ENCODE measurements at places on chromosomes 13 and 19.

- no peak for DNase-seq
Measured at GRCh38 chr19:15116856-15117255, 9.7 kb downstream of the SYDE1 start.

DNA sequence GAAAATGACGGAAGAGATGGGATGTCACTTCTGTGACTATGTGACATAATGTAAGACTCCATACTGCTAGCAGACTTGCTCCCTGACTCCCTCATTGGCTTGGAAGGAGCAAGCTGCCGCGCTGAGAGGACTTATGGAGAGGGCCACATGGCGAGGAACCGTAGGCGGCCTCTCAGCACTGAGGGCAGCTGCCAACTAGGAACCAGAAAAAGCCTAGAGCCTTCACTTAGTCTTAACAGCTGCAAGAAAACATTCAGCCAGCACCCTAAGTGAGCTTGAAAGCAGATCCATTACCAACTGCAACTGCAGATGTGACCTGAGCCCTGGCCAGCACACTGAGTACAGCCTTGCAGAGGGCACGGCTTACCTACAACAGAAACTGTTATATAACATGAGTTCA, 33.9 kb downstream of the USP12 start:
- DNase-seq, result no peak

GRCh38 chr19:3253270-3253669, 28.8 kb downstream of the CELF5 start:
- DNase-seq, result no peak

DNA sequence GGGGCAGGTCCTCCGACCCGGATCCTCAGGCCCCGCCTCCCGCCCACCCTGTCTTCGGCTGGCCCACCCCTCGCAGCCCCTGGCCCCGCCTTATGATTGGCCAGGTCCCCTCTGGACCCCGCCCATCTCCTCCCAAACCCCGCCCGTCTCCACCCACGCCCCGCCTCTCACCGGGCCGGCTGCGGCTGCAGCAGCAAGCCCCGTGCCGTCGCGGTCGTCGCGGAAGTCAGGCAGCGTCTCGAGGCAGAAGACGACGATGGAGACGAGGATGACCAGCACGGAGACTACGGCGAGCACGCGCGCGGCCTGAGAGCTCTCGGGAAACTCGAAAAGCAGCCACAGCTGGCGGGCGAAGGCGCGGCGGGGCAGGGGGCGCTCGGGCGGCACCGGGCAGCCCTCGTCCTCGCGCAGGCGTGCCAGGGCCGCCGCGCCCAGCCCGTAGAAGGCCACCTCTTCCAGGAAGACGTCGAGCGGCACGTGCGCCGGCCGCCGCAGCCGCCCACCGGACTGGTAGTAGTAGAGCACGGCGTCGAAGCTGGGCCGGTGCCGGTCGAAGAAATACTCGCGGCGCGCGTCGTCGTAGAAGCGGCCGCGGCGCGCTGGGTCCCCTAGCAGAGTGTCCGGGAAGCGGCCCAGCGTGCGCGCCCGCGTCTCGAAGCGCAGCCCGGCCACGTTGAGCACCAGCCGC, 495 bp downstream of the KCNA7 start:
- no peak for DNase-seq

GRCh38 chr13:72565893-72566292, 161.5 kb downstream of the MZT1 start:
- no peak for DNase-seq

DNA sequence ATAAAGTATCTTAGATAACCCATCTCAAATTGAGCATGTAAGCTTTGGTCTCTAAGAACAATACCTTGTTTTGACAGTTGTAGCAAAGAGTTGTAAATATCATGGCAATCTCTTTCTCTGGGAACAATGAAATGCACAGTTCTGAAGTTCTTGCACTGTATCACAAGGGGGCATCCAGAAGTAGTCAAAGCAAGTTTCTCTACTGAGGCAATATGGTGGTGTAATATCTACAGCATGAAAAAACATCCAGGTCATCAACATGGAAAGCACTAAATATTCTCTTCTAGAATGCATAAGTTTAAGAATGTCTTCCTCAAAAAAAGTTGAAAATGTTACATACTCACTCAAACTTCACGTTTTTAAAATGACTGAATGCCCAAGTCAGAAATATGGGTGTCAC, 19.6 kb downstream of the MTMR6 start:
- DNase-seq, result no peak

- DNase-seq, result peak; percentile 41
Measured at GRCh38 chr19:9205501-9206113, 13.8 kb downstream of the OR7D4 start.

DNA sequence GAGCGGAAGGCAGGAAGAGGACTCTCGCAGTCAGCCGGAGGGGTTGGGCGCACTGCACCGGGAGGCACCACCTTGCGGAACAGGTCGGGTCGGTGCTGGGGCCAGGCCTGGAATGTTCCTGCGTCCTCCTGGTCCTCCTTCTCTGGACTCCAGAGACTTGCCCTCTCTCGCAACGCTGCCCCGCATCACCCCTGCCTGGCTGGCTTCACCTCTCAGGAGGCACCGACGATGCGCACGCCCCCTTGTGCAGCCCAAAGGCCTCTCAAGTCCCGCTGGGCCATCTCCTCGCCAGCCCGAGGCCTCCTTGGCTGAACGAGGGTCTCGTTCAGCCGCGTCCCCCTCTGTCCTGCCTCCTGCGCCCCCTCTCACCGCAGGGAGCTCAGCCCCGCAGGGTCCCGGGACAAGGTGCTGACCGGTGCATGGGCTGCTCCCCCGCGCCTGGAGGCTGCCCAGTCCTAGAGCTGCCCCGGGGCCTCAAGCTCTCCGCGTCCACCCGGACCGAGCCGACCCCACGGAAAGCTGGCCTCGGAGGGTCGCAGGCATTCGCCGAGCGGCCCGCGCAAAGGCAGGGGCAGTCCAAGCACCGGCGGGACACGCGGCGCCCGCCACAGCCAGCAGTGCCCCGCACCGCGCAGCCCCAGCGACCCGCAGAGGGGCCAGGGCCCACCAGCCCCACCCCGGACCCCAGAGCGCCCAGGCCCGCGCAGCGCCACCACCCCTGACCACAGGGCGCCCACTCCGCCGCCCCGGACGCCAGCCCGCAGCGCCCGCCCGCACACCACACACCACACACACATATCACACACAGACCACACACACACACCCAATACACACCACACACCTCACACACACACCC, 133.8 kb downstream of the CRYL1 start:
- no peak for DNase-seq

DNA sequence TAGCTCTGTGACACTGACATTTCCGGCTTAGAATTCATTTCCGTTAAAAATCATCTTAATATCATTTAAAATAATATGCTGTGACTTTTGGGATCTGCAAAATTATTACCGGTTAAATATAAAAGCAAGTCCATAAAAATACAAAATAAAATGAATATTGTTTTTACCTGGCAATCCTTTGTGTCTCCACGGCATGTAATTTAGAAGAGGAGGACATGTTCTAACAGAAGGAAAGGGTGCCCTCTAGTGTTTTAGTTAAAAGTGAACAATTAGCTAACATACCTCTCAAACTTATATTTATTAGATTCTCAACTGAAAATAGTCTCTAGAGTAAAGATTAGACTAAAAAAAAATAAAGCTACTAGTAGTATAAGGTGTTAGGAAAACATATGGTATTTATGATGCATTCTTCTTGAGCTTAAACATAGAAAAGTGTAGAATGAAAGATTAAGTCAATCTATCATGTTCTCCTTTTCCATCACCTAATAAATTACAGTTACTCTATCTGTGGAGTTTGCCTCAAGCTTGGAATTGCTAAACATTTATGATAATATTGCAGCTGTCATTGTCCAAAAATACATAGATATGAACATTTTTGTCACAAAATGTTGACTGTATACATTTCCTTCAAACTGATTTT, 676.7 kb upstream of the SPRY2 start:
- DNase-seq, result no peak

DNA sequence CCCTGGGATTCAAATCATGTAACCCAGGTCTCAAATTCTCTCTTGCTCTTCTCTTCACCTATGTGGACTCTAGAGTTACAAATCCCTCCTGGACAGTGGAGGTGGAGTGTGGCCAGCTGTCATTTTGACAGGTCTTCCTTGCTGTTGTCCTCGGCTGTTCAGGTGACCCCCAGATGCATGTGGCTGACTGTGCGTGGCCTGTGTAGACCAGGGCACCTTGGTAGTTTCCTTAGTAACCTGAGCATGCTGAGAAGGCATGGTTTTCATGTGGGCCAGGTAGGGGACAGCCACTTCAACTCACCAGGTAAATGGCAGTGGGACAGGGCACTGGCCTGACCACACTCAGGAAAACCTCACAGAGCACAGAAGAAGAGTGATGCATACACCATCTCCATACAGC, 155.0 kb upstream of the TSHZ3 start:
- no peak for DNase-seq

DNA sequence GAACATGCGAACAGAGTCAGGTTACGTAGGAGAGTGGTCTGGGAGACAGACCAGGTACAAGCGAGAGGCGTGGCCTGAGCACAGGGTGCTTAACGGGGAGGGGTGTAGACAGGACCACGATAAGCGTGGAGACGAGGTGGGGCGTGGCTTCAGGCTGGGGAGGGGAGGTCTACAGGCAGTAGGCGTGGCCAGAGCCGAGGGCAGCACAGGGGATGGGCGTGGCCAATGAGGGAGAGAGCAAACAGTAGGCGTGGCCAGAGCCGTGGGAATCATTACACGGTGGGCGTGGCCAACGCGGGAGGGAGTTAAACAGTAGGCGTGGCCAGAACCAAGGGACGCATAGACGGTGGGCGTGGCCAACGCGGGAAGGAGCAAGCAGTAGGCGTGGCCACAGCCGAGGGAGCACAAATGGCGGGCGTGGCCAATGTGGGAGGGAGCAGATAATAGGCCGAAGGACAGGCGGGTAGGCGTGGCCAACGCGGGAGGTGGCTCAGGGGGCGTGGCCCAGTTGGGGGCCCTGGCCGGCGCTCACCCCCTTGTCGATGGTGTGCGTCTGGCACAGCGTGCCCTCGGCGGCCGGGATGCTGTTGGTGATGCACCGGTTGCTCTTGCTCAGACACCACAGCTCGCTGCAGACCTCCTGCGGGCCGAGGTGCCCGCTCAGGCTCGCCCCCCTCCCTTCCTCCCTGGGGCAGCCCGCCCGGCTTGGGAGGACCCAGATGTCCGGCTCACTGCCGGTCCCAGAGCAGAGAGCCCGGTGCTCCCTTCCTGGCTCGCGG, 15.2 kb upstream of the MYO1F start:
- DNase-seq, result peak; percentile 89

GRCh38 chr13:28181413-28181812, 43.1 kb downstream of the PAN3 start:
- no peak for DNase-seq

DNA sequence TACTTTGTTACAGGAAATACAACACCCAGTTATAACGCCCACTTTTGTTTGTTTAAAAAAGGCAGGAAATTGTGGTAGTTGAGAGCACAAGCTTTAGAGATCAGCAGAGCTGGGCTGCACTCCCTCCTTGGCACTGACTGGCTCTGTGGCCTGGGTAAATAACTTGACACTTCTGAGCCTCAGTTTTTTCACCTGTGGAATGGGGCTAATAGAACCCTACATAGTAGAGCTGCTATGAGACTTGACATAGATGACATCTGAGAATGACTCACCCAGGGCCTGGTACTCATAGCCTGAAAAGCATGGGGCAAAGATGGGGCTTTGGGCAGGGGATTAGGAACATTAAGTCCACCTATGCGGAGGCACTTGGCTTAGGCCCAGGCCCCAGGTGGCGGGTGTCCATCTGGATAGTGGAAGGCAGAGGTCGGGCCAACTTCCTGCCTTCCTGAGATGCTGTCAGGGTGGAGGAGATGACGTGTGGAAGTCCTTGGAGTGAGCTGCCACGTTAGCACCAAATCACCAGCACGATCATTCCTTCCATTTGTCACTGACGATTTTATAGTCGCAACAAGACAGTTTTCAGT, 159.1 kb downstream of the KATNAL1 start:
- peak; percentile 55 for DNase-seq

DNA sequence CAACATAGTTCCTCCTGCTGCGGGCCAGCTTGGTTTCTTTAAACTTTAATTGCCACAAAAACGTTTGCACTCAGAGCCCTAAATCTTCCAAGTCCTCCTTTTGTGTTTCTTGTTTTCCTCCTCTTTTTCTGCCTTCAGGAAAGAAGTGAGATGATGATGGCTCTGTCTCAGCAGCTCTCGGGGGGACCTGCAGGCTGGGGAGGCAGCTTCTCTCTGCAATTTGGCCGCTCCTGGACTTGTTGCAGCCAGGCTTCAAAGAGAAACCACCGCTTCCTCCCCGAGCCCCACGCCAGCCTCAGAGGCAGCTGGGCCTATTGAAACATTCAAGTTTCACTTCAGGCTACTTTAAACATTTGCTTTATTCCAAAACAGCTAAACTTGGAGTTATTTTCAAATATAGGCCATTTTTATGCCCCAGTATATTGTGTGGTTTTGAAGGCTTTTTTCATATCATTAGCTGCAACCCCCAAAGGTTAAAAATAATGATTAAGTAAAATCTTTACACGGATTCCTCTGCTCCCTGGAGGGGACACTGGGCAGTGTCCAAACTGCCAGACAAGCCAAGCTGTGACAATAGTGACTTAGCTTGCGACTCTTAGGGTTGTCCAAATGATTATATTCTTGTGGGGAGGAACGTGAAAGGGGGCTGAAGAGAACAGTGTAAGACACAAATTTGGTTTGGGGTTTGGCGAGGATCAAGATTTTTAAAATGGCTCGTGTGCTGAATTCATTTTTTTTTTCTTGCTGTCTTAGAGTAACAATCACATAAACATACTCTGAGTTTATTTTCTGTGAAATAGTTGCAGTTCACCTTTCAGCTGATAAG, 330.8 kb downstream of the DLEU7 start:
- DNase-seq, result peak; percentile 36

DNA sequence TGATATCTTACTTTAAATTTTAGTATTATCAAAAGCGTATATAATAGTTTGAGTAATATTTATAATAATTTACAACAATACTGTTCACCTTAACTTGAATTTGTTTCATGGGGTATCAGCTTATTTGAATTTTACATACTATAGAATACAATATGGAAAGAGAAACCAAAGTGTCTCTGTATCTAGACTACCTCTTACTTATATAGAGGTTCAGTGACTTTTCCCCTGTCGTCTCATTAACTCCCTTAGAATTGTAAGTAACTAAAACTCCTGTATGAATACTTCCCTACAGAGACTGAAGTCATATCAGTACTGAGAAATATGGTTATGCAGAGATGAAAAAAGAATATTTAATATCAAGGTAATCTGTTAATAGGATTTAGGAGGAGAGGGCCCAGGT, 26.8 kb downstream of the COG6 start:
- DNase-seq, result no peak

DNA sequence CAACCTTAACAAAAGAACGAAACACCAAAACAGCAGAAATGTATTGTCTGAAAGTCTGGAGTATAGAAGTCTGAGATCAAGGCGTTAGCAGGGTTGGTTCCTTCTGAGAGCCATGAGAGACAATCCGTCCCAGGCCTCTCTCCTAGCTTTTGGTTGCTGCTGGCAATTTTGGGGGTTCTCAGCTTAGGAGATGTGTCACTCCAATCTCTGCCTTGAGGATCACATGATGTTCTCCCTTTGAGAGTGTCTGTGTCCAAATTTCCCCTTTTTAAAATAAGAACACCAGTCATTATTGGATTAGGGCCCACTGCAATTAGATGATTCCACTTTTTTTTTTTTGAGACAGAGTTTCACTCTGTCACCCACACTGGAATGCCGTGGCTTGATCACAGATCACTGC, 10.1 kb downstream of the KCNN1 start:
- DNase-seq, result no peak

- DNase-seq, result no peak
Measured at GRCh38 chr19:35773020-35773806, 2.2 kb upstream of the ARHGAP33 start.

GRCh38 chr19:6596621-6597020, 5.7 kb upstream of the CD70 start:
- DNase-seq, result no peak

GRCh38 chr13:63433546-63434150, 2018.0 kb upstream of the PCDH20 start:
- DNase-seq, result no peak

GRCh38 chr13:40518481-40518882, 148.0 kb downstream of the FOXO1 start:
- no peak for DNase-seq
